ENCODE measurements at places on chromosomes 5 and 9.

GRCh38 chr5:72673623-72674022 lies 142.8 kb upstream of the TNPO1 start:
- no peak for DNase-seq

DNA sequence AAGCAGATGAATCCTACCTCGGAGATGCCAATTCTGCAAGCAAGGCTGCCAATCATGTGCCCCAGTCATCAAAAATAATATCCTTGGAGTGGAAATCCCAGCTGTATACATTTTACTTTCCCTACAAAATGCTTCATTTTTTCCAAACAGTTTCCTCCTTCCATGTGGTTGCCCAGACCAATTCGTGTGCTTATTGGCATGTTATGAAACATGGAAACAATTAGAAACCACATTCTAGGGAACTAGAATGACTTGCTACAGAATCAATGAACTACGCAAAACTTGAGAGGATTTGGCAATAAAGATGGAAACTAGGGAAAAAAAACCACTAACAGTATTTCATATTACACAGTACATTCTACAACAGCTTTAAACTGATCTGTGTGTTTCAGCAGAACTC lies 584.5 kb upstream of the DMAC1 start:
- DNase-seq: no peak

- no peak for DNase-seq
Observed at GRCh38 chr5:179758955-179759354, 26.3 kb downstream of the MAML1 start.

- DNase-seq: no peak
Observed at GRCh38 chr5:151682751-151683331, 3.9 kb downstream of the SPARC start.

DNA sequence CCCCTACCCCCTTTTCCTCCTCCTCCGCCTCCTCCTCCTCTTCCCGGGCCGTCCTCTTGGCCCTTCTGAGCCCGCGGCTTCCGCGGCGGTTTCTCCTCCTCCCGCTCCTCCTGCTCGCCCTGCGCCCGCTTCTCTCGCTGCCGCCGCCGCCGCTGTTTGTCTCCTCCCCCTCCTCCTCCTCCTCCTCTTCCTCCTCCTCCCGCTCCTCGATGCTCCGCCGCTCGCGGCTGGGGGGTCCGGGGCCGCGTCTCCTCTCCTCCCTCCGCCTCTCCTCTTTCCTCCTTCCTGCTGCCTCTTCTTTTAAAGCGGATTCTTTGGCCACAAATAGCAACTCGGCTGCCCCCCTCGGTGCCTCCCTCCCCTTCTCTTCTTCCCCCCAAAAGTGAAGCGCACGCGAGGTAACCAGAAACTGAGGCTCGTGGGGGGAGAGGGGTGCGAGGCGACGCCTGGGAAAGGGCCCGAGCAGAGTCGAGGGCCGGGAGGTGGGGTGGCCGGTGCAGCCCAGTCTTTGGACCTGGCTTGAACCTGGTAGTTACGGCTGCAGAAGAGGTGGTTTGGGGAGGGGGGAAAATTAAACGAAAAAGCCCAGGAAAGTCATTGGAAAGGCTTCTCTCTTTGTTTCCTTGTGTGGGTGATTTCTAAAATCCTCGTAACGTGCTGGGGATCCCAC lies 1058.5 kb upstream of the DMAC1 start:
- no peak for DNase-seq

Measured in activated CD8-positive, alpha-beta memory T cell treated with anti-CD3 and anti-CD28 coated beads for 24 hours (primary cell).